RPMI7951 (cell line): ENCODE measurements at places on chromosomes 13 and 19. TPM values are rescaled to one million over a fixed set of nuclear protein-coding genes. Genes with fewer than 3 reads are reported as not detected.

DNA sequence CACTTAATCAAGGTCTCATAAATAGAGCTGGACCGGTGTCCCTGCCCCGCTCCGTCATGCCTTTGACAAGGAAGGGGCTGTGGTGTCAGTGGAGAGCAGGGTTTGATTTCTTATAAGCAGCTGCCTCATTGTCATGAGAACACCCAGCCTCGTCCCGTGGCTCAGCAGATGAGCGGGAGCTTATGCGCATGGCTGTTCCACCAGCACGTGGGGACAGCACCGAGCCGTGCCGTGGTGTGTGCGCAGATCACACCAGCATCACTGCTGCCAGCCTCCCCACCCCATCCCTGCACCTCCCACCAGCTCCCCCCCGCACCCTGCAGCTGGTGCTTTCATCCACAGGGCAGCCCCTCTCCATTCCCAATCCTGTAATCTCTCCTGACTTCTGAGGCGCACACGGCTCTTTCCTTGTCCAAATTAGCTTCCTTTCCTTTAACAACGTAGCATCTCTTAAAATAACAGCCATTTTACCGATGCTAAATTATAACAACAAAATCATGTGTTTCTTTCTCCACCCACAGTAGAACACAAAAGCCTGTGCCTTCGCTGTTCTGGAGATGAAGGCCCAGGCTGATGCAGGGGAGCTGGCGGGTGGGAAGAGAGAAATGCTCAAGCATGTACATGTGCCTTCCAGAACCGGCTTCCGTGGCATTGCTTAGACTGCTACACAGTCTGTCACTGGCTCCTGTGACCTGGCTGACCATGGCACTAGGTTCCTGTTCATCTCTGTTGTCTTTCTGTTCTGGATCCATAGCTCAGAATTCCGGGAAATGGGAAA lies 96.8 kb downstream of the RAB20 start:
- DNase-seq, result no peak

DNA sequence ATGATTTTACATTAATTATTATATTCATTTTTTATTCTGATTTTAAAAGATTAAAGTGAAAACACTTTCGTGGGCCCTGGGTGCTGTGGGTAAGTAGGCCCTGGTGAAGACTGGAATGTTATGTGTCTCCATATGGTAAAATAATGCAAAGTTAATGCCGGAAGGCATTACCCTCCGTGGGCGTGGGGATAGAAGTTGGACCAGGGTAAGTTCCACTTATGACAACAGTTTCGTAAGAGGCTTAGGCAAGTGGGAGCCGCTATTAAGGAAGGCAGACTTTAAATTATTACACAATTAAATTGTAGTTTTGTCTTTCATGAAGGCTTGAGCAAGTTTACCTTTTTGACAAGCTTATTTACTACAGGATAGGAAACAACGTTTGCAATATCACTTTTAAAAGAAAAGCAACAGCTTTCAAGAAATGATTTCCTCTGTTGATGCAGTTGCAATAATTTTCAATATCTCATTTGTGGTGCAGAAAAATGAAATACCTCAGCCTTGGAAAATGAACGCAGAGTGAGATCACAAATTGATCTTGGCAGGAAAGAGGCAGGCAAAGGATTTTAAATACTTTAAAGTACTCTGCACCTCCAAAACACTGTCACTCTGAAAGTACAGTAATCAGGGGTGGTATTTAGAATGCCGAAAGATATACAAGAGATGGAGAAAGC lies 310.6 kb downstream of the DCT start:
- DNase-seq, result no peak

DNA sequence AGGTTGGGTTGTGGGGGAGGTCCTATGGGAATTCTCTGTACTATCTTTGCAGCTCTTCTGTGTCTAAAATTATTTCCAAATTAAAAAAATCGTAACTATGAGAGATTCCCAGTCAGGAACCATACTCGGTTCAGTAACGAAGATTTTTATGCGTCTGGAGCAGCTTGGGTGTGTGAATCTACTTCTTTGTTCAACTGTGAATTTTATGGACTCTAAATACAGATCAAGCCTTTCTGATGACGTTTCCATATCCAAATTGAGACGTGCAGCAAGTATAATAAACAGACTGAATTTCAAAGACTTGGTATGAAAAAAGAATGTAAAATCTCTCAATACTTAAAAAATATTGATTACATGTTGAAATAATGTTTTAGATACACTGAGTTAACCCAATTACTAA lies 30.9 kb downstream of the MLLT1 start:
- no peak for DNase-seq

GRCh38 chr13:60080850-60081249 lies 82.9 kb downstream of the DIAPH3 start:
- no peak for DNase-seq

- DNase-seq, result peak; percentile 66
Observed at GRCh38 chr13:107421028-107421427, 794.3 kb downstream of the LIG4 start.

Gene LGALS14
- total RNA-seq, result not detected in 2 replicates

Gene APC2
- total RNA-seq, result not detected in 2 replicates
